ENCODE measurements at places on chromosomes 2 and 18.

GRCh38 chr2:120578576-120579352 lies 156.9 kb upstream of the GLI2 start:
- no peak for DNase-seq

GRCh38 chr2:1256632-1257324 lies 156.5 kb upstream of the TPO start:
- DNase-seq = no peak

- peak; percentile 5 for DNase-seq
Measured at GRCh38 chr2:108958002-108958401, 31.0 kb downstream of the EDAR start.

DNA sequence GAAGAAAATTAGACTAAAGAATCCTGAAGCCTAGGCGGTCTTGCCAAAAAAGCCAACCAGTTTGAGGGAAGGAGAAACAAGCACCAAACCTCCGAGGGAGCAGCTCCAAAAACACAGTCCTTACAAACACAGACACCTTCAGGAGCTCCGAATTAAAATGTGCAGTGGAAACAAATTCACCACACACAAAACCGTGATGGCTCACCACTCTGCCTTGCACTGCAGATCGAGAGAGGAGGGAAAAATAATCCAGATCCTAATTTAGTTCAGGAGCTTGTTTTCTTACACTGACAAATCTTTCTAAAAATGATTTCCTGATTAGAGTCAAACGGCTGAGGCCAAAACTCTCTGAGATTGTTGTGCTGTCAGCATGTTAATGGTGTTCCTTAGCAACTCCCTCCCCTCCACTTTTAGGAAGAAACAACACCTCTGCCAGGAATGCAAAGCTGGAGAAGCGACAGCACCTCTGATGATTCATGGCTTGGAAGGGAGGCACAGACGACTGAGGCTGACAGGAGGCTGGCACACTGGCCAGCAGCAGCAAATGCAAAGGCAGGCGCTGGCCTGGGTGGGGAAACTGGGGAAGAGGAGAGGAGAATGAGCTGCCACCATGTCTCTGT lies 249.4 kb upstream of the KLHL29 start:
- no peak for DNase-seq

- no peak for DNase-seq
Measured at GRCh38 chr18:6983366-6983765, 134.2 kb downstream of the LAMA1 start.

DNA sequence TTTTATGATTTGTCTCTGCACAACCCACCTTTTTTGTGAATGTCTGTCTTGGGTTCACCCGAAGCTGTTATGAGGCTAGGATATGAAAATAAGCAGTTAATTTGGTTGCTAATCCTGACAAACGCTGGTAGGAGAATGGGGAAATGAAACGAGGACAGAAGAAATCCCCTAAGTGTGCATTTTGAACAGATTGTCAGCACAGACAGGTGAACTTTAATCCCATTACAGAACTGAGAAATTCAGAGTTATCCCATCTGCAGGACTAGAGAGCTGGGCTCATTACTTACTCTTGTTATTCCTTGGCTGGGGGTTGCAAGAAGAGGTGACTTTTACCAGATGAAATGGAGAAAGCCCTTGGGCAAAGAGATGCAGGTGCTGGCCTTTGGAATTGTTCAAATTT lies 123.3 kb upstream of the NYAP2 start:
- no peak for DNase-seq

DNA sequence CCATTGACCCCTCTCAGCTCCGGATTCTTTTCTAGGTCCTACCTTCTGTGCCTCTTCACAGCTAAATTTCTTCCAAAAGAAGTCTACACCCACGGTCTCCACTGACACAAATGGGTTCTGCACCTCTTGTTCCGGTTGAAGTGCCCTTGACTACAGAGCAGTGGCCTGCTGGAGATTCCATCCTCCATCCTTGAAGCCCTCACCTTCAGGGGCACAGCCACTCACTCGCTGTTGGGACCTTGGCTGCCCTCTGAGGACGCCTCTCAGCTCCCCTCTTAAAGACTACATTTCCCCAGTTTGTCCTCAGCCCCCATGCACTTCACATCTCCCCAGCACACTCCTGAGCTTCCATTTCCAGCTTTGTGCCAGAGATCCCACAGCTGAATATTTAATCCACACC lies 226.3 kb downstream of the ATAD2B start:
- no peak for DNase-seq

GRCh38 chr2:88296247-88296646 lies 126.1 kb downstream of the THNSL2 start:
- no peak for DNase-seq

- DNase-seq = peak; percentile 74
Measured at GRCh38 chr2:216031960-216032689, 18.8 kb upstream of the MREG start.

DNA sequence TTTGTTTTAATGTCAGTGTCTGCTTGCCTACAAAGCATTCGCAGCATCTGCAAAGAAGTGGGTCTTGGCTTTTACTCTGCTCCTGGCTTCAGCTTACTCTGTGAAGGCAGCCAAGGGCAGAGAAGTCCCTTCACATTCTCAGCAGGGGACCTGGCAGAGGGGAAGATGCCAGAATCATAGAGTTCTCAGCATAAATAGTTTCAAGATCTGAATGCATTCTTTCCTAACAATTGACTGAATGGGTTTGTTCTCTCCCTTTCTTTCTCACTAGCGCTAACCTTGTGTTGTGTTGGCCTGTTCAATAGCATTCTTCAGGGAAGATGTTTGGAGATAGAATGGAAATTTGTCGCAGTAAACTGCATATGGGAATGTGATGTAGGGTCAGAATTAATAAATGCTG lies 106.9 kb downstream of the FARSB start:
- no peak for DNase-seq

DNA sequence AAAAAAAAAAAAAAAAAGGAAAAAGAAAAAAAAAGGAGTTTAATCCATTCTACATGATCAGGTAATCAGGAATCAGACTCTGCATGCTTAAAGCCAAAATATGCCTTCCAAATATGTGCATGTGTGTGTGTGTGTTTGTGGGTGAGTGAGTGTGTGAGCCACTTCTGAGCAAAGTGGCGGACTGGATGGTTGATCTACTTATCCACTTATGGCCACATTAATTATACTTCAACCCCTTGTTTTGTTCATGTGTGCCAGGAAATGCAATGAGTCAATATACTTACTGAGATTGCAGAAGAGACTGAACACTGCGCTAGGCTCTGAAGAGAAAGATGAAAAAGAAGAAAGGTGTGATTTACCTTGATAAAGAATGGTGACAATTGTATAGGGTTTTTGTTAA lies 586.5 kb upstream of the NXPH2 start:
- DNase-seq = no peak

GRCh38 chr18:23207191-23207955 lies 72.1 kb downstream of the CABLES1 start:
- no peak for DNase-seq

GRCh38 chr2:164688896-164689419 lies 67.7 kb upstream of the GRB14 start:
- no peak for DNase-seq

All from T-helper 1 cell (primary cell).